Activated CD8-positive, alpha-beta memory T cell treated with anti-CD3 and anti-CD28 coated beads for 4 hours (primary cell): ENCODE measurements at places on chromosomes 16 and 17.

GRCh38 chr16:14268073-14268472 is 197.0 kb downstream of the MRTFB start:
- DNase-seq, result no peak

DNA sequence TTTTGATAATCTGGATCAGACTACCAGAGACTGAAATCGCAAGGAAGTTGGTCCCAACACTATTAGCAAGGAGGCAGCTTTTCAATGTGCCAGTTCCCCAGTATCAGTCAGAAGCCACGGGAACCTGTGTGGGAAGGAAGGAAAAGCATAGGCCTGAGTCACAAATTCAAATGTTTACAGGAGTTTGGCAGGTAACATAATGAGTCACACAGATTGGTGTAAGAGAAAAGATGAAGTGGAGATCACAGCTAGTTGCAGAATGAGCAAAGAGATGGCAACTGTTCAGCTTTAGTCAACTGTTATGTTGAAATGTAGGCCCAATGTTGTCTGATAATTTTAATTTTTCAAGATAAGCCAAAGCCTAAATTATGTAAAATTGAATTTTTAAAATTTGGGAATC is 28.1 kb upstream of the ITGA2B start:
- no peak for DNase-seq

- DNase-seq, result no peak
These were observed 46.0 kb downstream of the CLEC16A start for GRCh38 chr16:10990378-10990777.

DNA sequence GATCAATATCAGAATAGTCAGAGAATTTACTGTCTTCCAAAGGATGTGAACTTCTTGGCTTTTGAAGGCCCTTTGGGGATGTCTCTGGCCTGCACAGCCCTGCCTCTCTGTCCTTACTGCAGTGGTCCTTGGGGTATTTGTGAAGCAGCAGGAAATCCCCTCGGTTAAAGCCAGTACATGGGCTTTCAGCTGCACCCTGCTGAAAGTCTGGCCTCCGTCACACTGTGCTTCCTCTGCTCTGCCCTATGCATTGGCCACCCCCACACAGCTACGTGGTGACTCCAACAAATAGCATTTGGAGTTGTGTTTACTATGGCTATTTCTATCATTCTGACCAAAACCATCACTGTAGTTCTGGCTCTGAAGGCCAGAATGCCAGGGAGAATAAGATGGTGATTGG is 21.2 kb downstream of the SYCE1L start:
- DNase-seq, result no peak

- DNase-seq, result no peak
These were observed 607.2 kb downstream of the WWOX start for GRCh38 chr16:78706637-78707036.
